KG1 (cell line): ENCODE measurements at places on chromosomes 4 and X.
A peak's percentile ranks its signal among the peaks of the same experiment; 100 is the strongest.

- no peak for DNase-seq
Observed at GRCh38 chr4:622071-622995, 3.0 kb upstream of the PDE6B start.

DNA sequence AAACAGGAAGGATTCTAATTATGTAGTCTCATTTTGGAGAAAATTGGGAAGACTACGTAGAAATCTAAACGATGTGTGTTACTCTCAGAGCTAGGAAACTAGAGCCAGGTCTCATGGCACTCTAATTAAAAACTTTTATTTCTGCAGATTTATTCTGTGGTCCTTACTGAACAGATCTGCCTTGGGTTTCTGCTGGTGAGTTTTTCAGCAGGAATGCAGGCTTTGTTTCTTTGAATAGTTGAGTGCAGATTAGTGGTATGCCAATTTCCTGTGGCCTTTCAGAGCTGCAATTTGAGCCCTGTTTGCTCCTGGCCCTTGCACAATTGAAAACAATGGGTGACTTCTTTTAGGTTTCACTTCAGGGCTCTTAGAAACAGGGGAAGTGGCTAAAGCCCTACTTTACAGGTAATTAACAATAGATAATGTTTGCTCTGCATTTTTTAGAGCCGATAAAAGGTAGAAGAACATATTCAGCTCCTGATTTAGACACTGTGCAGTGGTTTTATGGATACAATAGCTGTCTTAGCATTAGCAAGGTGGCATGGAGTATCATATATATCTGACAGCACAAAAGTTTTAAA is 21.8 kb downstream of the SPRY1 start:
- DNase-seq: peak; percentile 37

DNA sequence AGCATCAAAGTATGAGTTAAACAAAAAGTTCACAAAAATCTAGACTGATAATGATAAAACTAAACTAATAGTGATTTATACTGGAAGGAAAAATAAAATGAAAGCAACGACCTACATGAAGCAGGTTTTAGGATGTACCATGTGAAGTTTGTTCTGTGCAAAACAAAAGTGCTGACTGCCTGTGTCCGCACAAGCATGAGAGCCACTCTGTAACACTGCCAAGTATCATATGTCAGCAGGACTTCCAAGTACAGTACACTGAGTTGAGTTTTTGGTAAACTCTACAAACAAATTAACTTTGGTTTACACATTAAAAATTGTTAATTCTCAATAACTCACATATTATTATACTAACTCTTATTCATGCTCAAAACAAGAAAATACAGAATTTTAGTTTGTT is 459.0 kb downstream of the PDGFC start:
- DNase-seq: no peak

GRCh38 chrX:106331606-106332005 is 163.5 kb downstream of the PWWP3B start:
- DNase-seq: no peak

DNA sequence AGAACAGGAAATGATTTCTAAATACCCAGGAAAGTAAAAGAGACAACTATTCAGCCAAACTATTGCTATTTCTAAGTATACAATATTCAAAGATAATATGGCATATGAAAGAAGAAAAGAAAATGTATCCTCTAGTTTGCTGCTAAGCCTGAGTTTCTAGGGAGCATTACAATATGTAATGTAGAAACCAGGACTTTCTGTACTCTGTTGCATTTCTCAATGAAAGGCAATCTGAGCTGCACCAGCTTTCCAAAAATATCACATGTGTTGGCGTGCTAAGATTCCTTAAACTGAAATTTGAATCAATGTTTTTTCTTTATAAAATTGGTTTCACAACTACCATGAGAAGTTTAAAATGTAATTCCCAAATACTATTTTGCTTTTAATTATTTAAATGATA is 129.6 kb downstream of the ANK2 start:
- DNase-seq: no peak

DNA sequence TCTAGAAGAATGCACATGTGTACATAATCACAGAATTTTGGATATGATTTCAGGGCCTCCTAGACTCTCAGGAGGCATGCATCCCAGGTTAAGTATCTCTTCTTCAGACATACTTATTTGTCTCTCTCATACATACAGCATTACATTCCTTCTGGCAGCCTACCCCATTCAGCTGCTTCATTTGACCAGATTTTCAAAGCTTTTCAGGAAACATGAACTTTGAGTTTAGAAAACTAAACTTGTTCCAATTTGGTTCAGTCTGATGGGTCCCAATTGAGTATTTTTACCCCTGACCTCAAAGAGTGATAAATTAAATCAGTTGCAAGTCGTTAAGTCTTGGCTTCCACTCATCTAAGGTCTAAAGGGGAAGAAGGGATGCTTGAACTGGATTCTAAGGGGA is 330.9 kb downstream of the ARHGAP24 start:
- DNase-seq: no peak

- DNase-seq: no peak
Observed at GRCh38 chr4:125461676-125462363, 147.1 kb downstream of the FAT4 start.

GRCh38 chrX:119692191-119693039 is 553 bp downstream of the SEPTIN6 start:
- DNase-seq: no peak
